Brain pericyte (primary cell): ENCODE measurements at places on chromosomes 7 and 10.

DNA sequence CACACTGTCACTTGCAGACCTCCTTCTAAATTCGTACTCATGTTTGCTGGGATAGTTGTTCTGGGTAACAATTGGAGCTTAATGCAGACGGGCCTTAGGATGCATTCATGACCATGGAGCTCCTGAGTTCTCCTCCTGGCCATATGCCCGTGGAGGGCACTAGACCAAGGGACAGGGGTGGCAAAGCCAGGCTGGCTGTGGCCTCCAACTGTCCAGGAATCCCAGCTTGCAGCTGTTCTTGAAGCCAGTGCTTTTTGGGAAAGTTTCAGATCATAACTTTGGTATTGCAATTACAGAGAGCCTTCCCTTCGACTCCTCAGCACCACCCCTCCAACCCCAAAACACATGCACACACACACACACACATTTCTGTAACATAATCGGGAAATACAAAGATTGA, 30.6 kb downstream of the ANTXRL start:
- DNase-seq: no peak

- no peak for DNase-seq
These were observed 45.4 kb upstream of the NPSR1 start for GRCh38 chr7:34612661-34613060.

- no peak for DNase-seq
These were observed 65.6 kb upstream of the FAM171A1 start for GRCh38 chr10:15436696-15437095.

GRCh38 chr10:34537629-34538231, 277.4 kb downstream of the PARD3 start:
- DNase-seq: no peak

DNA sequence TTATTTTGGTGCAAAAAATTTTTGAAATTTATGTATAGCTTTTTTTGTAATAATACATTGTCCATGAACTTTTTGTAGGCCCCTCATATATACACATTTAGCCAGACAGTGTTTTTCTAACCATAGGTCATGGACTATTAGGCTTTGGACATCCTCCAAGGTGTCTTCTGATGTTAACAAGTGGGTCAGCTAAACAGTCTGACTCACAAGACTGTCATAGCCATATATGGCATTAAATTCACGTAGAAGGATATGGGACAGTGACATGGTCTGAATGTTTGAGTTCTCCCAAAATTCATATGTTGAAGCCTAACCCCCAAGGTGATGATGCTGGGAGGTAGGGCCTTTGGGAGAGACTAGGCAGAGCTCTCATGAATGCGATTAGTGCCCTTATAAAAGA, 14.0 kb upstream of the NUB1 start:
- DNase-seq: no peak

DNA sequence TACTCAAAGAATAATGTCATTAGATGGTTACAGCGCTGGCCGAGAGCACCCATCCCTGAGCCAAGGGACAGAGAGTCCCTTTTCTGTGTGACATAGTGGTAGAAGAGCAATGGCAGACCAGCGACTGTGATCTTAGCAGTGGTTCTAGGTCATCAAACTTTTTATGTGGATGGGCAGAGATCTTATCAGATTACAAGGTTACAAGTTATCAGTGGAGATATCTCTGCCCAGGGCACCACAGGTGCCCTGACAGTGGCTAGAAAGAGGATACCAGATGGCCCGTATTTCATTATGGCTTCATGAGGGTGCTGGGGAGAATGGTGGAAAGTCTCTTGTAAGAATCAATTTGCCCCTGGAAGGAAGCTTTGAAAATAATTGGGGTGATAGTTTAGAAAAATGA, 62.7 kb downstream of the CYCS start:
- no peak for DNase-seq

DNA sequence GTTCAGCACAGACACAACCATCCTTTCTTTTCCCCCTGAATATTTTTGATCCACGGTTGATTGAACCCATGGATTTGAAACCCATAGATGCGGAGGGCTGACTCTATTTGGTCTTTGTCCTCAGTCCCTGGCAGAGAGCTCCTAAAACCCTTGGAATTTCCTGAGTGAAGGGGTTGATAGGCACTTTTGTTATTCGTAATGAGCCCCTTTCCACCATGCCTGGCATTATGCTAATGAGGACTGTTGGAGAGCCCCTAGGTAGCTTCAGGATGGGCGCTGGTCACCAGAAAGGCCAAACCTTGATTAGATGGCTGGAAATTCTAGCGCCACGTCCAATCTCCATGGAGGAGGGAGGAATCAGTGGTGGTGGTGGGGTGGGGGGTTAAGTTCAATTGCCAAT, 205.8 kb upstream of the GRB10 start:
- DNase-seq: no peak

DNA sequence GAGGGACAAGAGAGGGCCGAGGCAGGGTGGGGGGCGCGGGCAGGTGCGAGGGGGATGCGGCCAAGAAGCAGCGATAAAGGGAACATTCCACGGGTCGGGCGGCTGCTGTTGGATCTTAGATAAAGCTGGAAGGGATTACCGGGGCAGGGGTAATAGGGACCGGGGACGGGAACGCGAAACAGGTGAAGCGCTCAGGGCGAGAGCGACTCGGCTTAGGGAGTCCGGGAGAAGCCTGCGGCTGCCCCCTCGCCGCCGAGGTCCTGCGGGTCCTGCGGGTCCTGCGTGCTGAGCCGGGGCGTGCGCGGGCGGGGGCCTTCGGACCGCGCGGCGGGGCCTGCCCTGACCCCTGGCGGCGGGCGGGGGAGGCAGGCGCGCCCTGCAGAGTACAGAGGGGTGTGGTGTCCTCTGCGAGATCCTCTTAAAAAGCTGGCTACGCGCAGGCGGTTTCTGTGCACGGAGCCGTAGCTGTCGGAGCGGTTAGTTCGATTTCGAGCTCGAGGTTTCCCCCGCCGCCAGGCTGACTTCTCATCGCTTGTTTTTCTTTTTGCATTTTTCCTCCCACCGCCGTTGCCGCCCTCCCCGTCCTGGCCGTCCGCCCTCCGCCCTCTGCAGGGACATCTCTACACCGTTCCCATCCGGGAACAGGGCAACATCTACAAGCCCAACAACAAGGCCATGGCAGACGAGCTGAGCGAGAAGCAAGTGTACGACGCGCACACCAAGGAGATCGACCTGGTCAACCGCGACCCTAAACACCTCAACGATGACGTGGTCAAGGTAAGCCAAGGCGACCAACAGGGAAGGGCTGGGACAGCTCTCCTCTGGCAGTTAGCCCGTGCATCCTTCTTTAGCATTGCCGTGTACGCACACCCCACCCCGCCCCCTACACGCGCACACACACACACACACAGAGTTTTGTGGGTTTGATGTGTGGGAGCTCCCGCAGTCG, 1.4 kb downstream of the CAV1 start:
- no peak for DNase-seq

DNA sequence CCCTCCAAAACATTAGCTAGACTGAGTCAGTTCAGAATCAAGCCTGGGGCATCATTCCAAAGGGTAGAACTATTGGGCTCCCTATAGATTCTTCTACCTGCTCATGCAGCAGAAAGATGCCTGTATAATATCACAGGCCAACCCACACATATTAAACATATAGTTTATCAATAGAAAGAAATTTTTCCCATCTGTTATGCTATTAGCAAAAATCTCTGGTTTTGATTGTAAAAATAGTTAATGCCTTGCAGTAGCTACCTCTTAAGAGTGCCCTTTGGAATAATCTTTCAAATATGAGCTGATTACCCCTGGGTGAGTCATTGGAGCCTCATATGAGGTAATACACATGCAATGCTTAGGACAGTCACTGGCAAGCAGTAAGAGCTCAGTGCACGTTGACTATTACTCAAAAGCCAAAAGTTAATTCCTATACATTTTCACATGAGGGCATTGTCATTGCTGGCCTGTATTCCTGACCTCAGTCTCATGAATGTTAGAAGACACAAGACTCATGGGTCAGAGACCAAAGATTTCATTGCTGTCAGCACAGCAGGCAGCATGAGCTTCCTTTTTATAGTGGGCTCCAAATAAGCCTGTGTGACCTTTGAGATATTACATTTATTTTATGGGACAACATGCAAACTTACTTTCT, 180.0 kb downstream of the FGFR2 start:
- no peak for DNase-seq

DNA sequence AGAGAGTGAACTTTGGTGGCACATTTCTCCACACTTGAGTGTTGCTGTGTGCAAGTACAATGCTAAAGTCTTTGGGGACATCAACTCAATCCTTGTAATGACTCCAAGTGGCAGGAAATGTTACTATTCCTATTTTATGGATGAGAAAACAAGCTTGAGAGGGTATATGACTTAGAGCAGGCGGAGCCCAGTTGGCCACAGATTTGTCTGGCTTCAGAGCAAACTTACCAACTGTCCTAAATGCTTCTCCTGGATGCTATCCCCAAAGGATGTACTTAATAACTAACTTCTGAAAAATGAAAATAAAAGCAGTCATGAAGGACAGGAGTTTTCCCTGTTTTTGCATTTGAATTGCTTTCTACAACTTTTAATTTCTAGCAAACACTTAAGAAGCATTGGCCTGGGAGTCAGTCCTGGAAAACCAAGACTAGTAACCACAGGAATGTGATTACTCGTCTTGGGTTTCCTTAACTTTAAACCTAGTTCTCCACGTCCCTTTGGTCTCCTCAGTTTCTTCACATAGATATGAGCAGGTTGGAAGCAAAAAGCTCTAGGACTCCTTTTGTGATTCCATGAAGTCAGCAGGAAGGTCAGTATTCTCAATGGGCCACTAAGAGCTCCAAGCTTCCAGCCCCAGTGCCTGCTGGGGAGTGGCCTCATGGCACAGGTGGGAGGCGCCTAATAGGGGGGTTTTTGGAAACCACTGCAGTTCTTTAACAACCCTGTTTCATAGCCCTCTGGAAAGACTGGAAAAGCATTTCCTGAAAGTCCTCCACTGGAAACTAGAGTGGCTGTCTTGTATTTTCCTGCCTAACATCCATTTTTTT, 140.8 kb downstream of the GLCCI1 start:
- DNase-seq: no peak

- no peak for DNase-seq
These were observed 104.4 kb upstream of the ZNF92 start for GRCh38 chr7:65269150-65269856.

- DNase-seq: no peak
These were observed 403.7 kb upstream of the ZMIZ1 start for GRCh38 chr10:78664929-78665553.

- no peak for DNase-seq
These were observed 20.7 kb downstream of the SDK1 start for GRCh38 chr7:3321745-3322144.

- no peak for DNase-seq
These were observed at the start of gene ZNF488 for GRCh38 chr10:47384148-47384921. Gene ZNF488, minus strand, starts transcription at chr10:47384293. Its CDS starts 15,464 bp downstream, at chr10:47368829.

DNA sequence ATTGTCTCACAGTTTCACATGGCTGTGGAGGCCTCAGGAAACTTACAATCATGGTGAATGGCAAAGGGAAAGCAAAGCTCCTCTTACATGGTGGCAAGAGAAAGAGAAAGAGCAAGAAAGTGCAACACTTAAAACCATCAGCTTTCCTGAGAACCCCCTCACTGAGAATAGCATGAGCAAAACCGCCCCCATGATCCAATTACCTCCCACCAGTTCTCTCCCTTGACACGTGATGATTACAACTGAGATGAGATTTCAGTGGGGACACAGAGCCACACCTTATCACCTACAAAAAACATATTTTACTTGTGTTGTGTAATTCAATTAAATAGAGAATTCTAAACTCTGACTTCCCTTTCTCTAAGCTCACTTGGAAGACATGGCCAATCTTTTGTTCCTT, 80.2 kb downstream of the SEMA3C start:
- DNase-seq: no peak

DNA sequence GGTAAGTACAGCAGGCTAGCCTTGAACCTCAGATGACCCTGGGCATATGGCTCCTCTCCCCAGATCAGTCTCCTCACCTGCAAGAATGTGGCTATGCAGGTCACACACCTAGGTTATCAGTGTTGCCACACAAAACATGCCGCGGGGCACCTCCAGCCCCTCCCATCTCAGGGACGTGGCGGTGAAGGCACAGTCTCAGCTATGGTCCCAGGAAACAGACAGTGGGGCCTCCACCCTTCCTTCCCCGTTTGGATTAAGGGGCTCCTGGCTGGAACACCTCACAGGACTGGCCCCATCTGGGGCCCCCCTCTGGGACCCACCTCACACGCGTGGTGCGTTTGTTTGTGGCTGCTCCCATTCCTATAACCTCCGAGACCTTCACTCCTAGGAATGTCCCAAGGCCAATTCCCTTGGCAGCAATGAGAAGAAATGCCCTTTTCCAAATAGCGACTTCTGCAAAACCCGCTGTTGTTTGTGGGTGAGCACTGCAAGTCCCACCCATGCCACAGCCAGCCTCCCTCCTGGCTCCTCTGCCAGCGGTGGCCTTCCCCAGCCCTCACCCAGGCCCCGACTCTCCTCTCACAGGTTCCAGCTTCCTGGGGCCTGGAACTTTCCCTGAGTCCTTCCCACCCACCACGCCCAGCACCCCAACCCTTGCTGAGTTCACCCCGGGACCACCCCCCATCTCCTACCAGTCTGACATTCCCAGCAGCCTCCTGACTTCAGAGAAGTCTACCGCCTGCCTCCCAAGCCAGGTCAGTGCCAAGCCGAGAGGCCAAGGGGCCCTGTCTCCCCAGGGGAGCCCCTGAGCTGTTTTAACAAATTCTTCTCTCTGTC, 17.1 kb downstream of the ZMIZ2 start:
- DNase-seq: no peak

- no peak for DNase-seq
These were observed 742 bp downstream of the LMBR1 start for GRCh38 chr7:156892081-156892800.

GRCh38 chr10:86956195-86956847, 1.1 kb downstream of the MMRN2 start:
- DNase-seq: no peak

- no peak for DNase-seq
These were observed 109.6 kb downstream of the MYL10 start for GRCh38 chr7:101519324-101520023.

GRCh38 chr10:785089-785860, 95.8 kb upstream of the DIP2C start:
- no peak for DNase-seq

GRCh38 chr7:738723-739454, 11.8 kb upstream of the PRKAR1B start:
- no peak for DNase-seq

DNA sequence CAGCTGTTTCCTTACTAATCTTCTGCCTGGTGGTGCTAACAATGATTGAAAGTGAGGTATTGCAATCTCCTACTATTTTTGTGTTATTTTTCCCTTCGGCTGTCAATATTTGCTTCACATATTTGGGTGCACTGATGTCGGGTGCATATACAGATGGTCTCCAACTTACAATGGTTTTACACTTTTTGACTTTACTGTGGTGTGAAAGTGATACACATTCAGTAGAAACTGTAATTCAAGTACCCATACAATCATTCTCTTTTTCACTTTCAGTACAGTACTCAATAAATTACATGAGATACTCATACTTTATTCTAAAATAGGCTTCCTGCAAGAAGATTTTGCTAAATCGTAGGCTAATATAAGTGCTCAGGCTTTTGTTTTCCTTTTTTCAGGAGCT, 73.2 kb downstream of the RNF216 start:
- DNase-seq: no peak

GRCh38 chr7:121714559-121715303, 158.2 kb upstream of the PTPRZ1 start:
- no peak for DNase-seq
